ENCODE measurements at places on chromosomes 11 and 22.

- DNase-seq, result no peak
Measured at GRCh38 chr11:66417000-66417399, 3.8 kb upstream of the NPAS4 start.

DNA sequence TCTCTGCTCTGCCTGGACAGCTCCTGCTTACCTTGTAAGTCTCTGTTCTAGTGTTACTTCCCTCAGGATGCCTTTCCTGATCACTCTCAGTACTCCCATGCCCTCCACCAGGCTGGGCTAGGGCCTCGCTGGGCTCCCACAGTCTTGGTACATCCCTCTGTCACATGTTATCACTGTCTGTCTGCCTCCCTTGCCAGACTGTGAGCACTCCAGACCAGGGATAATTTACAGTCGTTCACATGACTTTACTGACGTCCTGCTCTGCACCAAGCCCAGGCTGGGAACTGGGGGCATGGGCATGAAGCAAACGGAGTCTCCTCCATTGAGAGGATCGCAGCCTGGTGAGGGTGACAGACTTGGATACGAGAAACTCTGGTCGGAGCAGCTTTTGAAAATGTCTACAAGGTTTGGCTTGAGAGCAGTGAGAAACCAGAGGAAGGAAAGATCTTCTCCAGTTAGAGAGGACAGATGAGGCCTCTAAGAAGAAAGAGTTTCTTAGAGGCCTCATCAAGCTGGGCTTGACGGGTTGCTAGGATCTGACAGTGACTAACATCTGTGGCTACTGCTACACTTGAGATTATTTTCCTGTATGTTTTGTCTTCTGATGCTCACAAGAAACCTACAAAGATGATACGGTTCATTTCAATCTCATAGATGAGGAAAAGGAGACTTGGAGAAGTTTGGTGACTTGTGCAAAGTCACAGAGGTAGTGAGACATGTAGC is 12.5 kb downstream of the USP35 start:
- DNase-seq, result no peak

GRCh38 chr22:33792832-33793231 is 127.4 kb downstream of the LARGE1 start:
- no peak for DNase-seq

- DNase-seq, result no peak
Measured at GRCh38 chr11:129141748-129142523, 50.2 kb downstream of the ARHGAP32 start.

DNA sequence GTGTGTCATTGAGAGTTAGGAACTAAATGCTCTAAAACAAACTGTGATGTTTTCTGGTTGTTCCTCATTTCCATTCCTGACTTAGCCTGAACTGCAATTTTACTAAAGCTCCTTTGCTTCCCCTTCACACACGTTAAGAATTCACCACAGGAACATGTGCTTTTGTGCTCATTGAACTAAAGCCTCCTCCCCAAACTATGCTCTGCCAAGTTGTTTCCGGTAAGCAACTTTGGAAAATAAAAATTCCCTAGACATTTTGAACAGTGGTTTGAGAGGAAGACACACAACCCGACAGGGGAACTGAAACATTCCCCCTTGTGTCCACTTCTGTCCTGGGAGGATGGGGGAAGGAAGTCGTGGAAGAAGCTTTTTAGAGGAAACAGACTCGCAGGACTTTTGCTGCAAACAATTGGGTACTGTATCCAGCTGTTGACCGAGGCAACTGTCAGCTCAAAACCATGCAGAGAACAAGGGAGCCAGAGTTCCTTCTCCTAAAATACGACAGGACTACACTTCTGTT is 66.9 kb downstream of the GAB2 start:
- no peak for DNase-seq

GRCh38 chr11:66068923-66069714 is 953 bp upstream of the PACS1 start:
- DNase-seq, result peak; percentile 35
